IPS DF 6.9 (cell line): ENCODE measurements at places on chromosomes 7 and 10.

DNA sequence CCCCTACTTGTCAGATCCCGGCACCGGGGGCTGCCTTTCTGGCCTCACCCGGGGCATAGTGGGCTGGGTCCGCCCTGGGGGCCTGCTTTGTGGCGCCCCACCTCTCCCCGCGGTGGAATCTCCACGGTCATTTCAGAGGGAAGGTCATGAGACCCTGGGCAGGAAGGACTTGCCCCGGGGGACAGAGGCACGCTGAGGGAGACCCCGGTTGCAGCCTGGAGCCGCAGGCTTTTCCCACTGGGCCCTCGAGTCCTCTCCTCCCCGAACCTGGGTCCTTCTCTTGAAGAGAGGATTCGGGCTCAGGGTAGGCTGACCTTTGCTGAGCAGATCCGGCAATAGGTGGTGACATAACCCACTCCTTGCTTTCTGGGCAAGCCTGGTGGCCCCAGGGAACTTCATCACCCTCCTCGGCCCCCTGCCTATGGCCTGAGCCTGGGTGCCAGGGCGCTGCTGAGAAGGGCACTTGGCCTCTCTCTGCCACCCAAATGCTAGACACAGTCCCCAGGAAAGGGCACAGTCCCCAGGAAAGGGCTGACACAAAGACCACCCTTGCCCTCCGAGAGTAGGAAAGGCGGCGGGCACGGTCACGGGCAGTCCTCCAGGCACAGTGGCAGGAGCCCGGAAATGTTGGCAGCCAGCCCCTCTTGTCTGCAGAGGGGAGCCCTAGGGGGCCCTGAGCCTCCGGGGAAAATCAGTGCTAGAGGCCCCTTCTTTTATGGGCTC is 36.2 kb downstream of the FKBP6 start:
- DNase-seq: no peak

DNA sequence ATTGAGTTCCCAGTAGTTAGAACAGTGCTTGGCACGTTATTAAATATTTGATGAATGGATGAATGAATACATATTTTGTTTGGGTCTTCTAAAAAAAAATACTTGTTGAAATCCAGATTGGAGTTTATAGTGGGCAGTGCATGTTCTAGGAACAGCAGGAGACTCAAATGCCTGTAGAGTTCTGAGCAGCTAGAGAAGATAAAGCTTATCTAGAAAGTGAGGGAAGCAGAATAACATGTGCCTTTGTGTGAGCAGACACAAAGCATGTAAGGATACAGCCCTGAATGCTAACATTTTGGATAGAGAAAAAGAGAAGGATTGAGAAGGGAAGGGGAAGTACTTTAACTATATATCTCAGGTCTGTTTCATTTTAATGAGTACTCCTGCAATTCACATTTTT is 71.9 kb downstream of the SRI start:
- no peak for DNase-seq

DNA sequence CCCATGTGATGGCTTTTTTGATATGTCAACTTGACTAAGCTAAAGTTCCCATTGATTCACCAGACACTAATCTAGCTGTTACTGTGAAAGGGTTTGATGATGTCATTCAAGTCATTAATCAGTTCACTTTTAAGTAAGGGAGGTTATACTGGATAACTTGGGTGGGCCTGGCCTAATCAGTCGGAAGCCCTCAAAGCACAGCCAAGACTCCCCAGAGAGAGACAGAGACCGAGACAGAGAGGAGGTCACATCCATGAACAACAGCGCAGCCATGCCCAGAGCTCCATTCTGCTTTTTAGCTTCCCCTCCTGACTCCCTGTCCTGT is 103.4 kb downstream of the TRIL start:
- DNase-seq: no peak

GRCh38 chr7:39317107-39317506 is 249.1 kb upstream of the YAE1 start:
- no peak for DNase-seq

DNA sequence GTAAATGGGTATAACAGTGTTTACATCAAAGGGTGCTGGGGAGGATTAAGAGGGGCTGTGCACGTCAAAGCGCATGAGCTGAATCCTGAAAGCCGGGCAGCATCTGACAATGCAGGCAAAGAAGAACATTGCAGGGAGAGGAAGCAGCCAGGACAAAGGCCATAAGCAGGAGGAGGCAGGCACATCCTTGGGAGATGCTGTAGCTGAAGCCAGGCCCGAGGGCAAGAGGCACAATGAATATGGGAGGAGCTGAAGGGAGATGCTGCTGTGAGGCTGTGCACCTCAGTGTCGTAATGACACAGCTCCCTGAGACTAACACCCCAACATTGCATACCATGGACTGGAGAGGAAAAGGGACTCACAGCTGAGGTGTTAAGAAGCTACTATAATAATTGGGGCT is 129.2 kb downstream of the BTAF1 start:
- no peak for DNase-seq

- no peak for DNase-seq
These were observed 53.6 kb downstream of the INSIG1 start for GRCh38 chr7:155351120-155351870.

DNA sequence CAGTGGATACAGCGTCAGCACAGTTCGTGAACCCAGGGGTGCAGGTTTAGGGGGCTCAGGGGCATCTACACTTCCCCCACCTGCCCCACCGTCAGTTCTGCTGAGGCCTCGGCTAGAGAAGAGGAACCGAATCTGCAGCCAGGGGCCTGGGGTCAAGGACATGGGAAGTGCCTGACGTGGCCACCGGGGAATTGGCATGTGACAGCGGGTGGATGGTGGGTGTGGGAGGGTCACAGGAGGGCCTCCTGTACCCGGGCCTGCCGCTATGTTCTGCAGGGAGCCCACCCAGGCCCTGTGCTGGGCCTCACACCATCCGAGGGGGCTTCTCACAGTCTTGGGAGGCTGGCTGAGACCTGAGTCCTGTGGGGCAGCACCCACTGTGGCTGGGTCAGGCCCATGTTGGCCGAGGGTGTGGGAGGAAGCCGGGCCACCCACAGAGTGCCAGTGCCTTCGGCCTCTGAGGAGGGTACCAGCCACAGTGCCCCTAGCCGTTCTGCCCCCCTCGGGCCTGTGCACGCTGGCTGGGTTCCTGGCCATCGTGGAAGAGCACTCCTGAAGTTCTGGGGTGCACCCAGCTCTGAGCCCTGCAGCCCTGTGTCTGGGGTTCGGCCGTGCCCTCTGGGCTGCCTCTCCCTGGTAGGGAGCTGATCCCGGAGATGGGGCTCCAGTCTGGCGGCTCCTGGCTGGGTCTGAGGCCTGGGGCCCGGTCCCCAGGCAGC is 5.9 kb downstream of the TTYH3 start:
- DNase-seq: no peak

GRCh38 chr7:29035044-29035740 is 77.1 kb upstream of the TRIL start:
- no peak for DNase-seq

GRCh38 chr10:43846187-43846680 is 197.6 kb upstream of the ZNF32 start:
- no peak for DNase-seq

- no peak for DNase-seq
These were observed 37.4 kb downstream of the TSPAN14 start for GRCh38 chr10:80491251-80492102.

DNA sequence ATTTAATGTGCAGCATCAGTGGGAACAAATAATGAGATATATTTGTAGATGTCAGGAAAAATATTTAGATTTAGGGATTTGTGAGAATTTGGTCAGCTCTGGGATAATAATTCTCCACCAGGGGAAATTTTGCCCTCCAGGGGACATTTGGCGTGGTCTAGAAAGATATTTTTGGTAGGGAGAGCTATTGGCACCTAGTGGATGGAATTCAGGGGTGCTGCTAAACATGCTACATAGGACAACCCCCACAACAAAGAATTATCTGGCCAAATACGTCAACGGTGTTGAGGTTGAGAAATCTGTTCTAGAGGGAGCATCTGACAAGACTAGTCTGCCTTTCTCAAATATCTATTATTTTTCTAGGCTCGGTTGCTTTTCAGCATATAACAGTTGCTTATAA is 2.1 kb downstream of the ADK start:
- DNase-seq: no peak

GRCh38 chr7:31302356-31302755 is 38.2 kb downstream of the NEUROD6 start:
- no peak for DNase-seq
